ENCODE measurements at places on chromosomes 2 and 18.

- DNase-seq, result no peak
These were observed 73.7 kb upstream of the PIK3C3 start for GRCh38 chr18:41881285-41881684.

DNA sequence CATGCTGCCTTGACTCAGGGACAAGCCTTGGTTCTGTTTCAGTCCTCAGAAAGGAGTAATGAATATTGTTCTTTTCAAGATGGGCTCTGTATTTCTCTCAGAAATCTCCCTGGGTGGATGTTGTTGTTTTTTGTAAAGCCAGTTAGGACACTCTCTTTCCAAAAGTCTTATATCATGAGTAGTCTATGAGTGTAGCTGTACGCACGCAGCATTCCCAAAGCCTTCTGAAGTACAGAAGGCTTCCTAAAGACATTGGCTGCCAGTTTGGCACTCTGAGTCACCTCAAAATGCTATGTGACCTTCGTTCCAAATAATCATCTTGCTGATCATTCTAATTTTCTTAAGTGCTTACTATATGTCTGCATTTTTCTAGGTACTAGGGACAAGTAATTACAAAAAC is 16.7 kb upstream of the GTF2A1L start:
- DNase-seq, result no peak

- peak; percentile 42 for DNase-seq
These were observed 74.7 kb downstream of the HNRNPLL start for GRCh38 chr2:38528008-38528442.

DNA sequence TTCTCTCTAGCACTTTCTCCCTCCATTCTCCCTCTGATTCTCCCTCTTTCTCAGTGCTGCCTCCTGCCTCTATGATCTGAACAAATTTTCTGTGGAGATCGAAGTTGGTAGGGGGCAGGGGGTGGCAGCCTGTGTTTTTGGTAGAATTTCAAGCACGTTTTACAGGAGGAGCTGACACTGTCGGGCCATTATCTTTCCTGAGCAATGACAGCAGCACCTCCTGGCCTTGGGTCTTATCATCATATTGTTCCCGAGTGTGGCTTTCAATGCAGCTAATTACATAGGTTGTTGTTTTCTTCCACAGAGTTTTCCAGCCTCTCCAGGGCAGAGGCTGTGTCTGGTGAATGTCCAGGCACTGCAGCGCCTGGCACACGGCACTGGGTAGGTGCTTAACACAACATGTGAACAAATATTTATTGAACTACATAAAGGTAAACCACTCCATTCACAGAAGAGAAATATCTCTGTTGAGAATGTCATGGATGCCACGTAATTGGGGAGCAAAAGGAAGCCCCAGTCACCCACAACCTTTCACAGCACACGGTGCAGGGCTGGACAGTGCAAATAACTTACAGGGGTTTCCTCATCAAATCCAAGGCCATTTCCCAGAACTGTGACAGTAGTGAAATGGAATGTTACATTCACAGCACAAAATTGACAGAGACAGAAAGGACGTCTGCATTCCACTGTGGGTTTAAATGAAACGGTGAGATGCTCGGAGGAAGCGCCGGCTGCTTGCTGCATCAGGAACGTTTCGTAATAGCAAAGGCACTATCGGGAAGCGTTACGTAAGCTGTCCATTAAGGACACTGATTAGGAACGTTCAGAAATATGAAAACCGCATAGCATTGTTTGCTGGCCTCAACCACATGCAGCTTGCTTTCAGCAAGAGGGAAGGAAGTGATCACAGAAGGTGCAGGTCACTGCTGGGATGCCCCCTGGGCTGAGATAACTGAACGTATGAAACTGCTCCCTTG is 6.5 kb upstream of the KCNG2 start:
- DNase-seq, result no peak

DNA sequence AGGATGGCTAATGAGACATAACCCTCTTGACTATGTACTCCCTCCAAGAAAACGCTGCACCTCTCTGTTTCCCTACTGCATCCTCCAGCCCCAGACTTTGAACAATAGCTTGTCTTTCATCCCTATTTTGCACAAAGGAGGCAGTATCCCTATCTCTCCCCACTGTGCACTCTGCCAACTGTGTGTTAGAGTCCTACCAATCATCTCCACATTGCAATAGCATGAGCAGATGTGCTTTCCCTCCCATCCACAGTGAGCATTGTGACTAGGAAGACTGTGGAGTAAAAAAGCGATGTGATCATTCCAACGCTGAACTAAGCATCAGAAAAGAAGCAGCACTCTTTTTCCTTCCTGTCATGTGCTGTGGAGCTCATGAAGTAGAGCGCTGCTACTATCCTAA is 206.3 kb upstream of the GULP1 start:
- no peak for DNase-seq

DNA sequence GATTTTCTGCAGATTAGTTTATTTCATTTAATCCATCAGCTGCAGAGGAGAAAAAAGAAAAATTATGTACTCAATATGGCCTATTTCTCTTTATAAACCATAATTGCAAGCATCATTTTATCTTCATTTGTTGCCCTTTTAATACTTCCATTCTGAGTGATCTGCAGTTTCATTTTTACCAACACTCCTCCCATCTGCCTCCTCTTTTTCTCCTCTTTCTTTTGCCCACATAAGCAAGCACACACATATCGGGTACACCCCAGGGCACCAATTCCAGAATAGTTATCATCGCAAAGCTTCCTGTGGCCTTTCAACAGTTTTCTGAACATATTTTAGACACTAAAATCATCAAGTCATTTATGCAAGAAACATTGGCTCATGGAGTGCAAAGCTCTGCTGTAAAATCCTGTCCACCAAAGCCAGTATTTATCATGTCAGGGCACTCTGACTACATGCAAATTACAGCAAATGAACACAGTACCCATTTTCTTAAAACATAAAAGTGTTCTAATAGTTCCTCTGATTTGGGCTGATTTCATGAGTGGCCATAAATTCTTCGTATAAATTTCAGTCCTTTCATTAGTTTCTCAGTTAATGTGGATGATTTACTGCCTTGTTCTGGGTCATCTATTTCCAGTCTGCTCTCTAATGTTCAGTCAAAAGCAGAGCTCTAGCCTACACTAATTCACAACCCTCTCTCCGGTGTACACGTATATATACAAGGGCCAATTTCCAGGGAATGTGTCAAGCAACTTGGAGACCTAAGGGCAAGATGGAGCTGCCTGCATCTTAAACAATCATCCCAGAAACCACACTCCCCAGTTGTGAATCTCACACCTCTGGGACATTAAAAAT is 281.3 kb downstream of the STK39 start:
- DNase-seq, result no peak

DNA sequence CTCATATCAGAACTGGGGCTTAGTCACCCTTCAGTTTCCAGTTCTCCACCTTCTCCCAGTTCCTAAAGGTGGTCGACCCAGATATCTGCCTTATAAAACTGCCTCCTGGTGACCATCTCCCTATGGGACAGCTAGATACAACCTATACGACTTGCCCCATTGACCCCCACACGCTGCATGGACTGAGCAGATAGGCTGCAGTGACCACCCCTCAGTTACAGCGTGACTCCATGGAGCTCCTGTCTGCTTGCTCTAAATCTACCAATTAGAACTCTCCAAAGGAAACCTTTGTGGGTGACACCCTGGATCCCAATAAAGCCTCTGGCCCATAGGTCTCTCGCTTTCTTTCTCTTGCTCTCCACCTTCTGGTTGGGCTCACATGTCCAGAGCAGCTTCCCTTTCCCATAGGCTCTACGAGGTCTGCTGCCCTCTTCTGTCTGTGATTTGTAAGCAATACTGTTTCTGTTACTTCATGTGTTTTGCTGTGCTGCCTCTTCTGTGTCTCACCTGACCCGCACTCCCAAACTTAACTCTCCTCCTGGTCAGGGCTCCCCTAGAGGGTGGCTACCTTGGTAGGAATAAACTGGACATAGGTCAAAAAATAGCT is 971.3 kb upstream of the FAM98A start:
- no peak for DNase-seq

GRCh38 chr2:43170405-43171105 is 55.9 kb downstream of the ZFP36L2 start:
- DNase-seq, result no peak

- DNase-seq, result no peak
These were observed 284.8 kb downstream of the STK39 start for GRCh38 chr2:167962436-167963226.

DNA sequence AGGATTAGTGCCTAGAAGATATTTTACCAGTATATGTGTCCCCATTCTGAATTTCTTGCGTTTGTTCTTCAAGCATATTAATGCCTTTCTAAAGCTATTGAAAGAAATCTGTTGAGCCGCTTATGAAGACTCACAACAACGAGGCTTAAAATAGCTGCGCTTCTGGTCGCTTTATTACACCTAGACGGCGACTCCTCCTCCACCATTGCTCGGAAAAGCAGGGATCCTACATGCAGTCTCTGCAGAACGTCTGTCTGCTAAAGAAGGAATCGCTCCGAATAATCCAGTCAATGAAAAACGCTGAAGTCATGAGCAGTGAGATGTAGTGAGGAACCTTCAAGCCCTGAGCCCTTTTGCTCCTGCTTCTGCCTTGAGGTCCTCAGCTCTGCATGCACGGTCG is 94.8 kb upstream of the ZNF516 start:
- no peak for DNase-seq

DNA sequence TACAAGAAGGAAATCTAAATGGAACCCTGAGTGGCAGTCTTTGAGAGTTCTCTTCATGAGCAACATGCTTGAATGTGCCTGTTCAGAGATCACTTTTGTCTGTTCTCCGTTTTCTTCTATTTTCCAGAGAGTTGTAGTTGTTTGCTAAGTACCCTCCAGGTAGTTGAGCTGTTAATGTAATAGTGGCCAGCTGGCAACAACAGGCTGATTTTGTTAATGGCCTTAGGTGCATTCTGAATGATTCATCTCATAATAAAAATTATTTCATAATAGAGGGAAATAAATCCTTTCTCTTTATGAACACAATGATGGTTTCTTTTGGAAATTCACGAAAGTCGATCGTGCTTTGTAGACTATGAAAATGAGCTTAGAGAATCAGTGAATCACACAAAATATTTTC is 136.8 kb downstream of the LRP1B start:
- DNase-seq, result no peak

DNA sequence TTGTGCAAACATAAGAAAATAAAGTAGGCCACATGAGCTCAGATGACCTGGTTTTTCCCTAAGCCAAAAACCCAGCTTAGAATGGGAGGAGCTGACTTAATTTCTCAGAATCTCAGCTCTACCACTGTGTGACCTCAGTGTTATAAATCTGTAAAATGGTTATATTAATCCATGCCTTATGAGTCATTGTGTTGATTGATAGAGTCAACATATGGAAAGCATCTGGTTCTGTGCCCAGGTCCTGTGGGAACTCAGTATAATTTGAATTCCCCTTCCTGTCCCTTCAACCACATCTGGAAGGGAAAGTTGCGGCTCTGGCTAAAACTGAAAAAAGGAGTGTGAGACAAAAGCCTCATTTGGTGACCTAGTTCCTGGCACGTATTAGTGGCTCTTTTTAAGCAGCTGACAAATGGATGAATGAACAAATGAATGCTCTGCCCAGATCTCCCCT is 25.7 kb downstream of the TMEM177 start:
- no peak for DNase-seq

DNA sequence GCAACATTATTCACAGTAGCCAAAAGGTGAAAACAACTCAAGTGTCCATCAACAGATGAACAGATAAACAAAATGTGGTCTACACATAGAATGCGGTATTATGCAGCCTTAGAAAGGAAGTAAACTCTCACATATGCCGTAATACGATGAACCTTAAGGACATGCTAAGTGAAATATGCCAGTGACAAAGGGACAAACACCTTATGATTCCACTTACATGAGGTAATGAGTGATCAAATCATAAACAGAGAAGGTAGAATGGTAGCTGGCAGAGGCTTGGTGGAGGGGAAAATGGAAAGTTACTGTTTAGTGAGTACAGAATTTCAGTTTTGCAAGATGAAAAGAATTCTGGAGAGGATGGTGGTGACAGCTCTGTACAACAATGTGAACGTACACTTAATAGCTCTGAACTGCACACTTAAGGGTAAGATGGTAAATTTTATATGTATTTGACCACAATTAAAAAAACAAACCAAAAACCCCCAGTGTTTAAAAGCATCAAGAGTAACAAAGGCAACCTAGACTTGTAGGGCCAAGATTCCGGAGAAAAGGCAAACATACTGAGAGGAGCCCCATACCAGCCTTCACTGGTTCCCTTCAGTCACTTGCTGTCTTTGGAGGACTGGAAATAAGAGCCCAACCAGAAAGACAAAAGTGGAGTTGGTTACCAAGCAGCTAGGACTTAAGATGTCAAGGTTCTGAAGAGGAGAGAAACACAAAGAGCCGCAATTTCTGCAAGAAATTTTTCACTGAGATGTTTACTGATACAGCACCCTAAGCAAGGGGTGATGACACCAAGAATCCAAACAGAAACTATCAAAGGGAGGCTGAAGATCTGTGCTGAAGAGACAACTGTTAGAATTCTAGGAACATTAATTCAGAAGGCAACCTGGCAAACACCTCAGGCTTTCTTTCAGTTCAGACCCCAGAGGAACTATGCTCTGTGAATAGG is 61.3 kb downstream of the CUL3 start:
- no peak for DNase-seq

- DNase-seq, result no peak
These were observed 48.6 kb upstream of the RAPH1 start for GRCh38 chr2:203583701-203584100.

DNA sequence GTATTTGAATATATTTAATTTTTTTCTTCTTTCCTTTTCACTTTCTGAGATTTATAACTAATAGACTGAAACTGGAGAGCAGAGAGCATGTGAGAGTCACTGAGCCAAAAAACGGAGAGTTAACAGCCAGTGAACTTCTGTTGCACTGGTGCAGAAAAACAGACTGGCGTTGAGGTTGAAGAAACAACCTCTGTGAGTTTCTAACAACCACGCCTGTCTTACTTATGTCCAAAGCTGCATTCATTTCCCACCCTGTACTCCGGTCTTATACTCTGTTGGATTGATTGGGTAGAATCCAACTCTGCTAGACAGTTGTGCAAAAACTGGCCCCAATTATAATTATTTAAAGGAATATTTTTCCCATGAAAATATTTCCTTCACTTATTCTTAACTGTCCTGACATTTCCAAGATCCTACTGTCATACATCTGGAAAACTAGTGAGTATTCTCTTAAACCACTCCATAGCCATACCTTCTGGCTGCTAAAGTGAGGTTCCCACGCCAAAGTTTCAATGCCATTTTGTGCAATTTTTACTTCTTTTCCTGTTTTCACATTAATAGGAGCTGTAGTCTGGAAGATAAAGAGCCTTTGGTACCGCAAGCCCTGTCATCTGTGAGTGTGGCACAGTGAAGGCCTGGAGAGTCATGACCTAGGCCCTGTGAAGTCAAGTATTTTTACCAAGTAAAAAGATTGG is 9.4 kb downstream of the CYP1B1 start:
- no peak for DNase-seq

All from NCI-H524 treated with DMSO at 0.1 percent for 48 hours (cell line).